ENCODE measurements at places on chromosomes 12 and 14. TPM values are rescaled to one million over a fixed set of nuclear protein-coding genes. Genes with fewer than 3 reads are reported as not detected.

DNA sequence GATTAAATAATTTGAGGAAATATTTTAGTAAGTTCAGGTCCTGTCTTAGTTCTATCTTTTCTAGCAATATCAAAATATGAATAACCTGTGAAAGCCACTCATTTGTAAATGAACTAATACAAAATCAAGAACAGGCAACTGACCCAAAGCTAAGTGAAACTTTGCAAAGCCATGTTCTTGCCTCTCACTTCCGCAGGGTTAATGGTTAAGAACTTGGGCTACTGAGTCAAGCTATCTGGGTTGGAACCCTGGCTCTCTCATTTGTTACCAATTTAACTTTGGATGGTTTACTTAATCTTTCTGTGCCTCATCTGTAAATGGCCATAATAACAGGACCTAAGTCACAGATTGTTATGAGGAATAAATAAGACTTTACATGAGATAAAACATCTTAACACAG, 2.8 kb downstream of the KIF21A start:
- DNase-seq = no peak

- DNase-seq = no peak
Measured at GRCh38 chr14:71529848-71530247, 402.4 kb upstream of the RGS6 start.

Gene NANOG
- total RNA-seq = 0.35 TPM

Gene RPS6KL1
- 23.6 TPM for total RNA-seq

Gene SBNO1
- 28.5 TPM for total RNA-seq

DNA sequence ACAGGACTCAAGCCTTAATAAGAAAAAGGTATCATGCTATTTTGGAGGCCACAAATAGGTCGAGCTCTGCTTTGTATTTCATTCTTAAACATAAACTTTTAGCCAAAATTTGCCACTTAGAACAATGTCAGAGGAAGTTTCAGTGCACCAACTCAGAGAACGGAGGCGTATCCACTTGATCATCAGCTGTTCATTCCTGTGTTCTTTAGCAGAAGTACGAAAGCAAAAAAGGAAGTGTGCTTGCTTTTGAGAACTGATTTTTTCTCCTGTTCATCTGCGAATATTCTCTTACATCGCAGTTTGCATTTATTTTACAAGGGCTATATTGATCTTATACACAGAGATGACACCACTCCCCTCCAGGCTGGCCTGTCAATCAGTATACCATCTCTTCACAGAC, 188.6 kb upstream of the SOX5 start:
- DNase-seq = no peak

Gene ZNF26
- 7.0 TPM for total RNA-seq

Gene ENDOU
- total RNA-seq = 1.4 TPM

Gene SMIM41
- total RNA-seq = 0.45 TPM

Gene PMCH
- not detected for total RNA-seq

Gene CLEC6A
- not detected for total RNA-seq

Gene SSPN
- 21.1 TPM for total RNA-seq

DNA sequence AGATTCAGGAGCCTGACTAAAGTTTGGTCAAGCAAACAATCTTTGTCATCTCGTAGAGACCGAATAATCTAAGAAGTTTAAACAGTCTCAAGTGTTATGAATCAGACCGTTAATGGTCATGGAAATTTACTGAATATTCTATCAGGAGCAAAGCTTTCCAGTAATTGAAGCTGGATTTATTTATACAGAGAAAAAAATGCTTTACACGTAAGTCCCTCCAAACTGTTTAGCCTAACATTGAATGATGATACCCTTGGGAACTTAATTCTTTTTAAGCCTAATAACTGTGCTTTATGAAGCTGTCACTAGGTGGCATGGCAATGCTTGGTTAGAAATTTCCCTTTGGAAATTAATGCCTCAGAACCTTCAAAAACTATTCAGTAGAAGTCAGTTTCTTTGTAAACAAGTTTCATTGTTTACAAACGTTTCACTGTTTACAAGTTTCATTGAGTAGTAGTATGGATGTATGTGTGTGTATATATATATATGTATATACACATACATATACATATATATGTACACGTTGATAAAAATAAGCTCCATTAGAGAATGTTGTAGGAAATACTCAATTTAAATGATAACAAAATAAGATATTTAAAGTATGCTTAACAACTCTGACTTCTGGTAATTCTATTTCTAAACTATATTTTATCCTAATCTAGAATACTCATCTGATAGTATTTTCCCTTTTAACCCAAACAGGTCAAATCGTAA, 32.1 kb downstream of the DEPDC4 start:
- DNase-seq = no peak

Gene ACOT6
- not detected for total RNA-seq

- no peak for DNase-seq
Measured at GRCh38 chr12:65907513-65907912, 83.2 kb downstream of the HMGA2 start.

Gene CLEC2A
- total RNA-seq = not detected

Gene OR6C2
- not detected for total RNA-seq

DNA sequence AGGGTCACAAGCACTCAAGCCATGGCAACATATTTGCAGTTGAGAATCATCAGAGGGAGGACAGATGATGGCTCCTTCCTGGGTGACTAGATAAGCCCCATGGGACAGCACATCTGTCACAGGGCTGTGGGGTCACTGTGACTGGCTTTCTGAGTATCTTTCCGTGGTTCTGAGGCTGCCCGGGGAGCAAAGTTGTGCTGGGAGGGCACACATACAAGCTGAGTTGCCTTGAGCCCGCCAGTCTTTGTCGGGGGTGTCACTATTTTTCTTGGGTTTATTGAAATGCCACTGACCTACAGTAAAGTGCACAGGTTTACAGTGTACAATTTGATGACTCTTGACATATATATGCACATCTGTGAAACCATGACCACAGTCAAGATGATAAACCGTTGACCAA, 17.2 kb upstream of the KIF26A start:
- DNase-seq = no peak

GRCh38 chr12:25550186-25550585, 2.9 kb downstream of the LMNTD1 start:
- DNase-seq = no peak

Gene PTPRB
- 64.7 TPM for total RNA-seq

GRCh38 chr14:99313234-99313633, 41.2 kb upstream of the BCL11B start:
- DNase-seq = no peak

DNA sequence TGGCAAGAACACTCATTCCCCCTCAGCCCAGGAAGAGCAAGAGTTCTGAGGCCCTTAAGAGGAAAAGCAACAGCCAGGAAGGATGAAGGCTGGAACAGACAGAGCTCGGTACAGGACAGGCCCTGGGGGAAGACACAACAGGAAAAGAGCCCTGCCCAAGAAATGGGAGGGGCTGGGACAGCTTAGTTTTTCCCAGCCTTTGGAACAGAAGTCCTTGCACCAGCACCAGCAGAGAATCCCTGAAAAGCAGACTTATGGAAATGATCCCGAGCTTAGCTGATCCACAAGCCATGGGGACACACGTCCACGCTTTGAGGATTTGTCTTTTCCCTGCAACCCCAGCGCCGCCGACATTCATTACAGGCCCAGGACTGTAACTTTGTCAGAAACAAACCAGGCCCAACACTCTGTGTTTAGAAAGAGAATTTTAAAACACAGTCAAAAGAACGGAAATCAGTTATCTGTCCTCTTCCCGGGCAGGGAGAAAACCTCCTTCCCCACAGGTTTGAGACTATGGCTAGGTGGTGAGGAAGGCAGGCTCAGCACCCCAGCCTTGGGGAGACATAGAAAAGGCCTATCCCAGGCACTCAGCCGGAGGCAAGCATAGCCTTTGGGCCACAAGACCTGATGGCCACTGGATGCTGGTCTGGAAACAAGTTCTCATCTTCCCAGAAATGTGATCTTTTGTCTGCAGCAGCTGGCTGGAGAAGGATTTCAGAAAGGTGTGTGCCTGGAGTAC, 4.0 kb upstream of the AVIL start:
- no peak for DNase-seq

DNA sequence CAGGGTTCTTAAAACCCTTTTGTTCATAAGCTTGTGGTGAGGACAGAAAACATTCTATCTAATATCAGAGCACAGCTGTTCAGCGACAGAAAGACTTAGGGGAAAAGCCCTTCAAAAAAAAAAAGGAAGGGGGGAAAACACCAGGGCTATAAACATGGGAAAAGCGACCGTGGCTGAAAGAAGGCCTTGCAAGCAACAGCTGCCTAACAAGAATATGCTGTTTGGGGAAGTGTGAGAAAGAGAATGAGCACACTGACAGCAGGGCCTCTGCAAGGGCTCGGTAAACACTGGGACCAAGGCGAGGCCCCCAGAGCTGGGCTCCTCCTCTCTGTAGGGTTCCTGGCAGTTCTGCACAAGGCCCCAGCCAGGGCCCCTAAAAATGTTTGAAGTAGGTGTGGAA, 27.4 kb upstream of the CCND2 start:
- DNase-seq = no peak

GRCh38 chr12:98178126-98178525, 337.3 kb upstream of the TMPO start:
- no peak for DNase-seq

Measured in mesenteric fat pad (tissue), 1 donor.